Skin of body (tissue), 3 donors: ENCODE measurements at places on chromosomes 2 and 18.
A peak's percentile ranks its signal among the peaks of the same experiment; 100 is the strongest.

GRCh38 chr2:82391386-82391785, 2067.7 kb downstream of the SUCLG1 start:
- DNase-seq: no peak

DNA sequence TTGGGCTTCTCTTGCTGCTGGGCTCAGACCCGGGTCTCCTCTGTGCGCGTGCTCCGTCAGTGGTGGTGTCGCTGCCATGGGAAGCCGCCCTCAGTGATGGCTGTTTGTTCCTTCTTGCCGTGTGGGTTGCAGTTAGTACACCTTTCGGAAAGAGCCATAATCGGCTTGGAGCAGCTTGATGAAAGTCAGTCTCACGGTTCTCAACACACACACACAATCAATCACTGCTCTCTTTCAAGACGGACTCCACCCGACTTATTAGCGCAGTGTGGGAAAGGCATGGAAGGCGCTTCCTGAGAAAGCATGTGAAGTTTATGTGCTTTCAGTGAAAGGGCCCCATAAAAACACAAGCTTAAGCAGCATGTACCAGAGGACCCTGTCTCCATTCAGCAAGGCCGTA, 64.1 kb downstream of the SOX11 start:
- DNase-seq: no peak

DNA sequence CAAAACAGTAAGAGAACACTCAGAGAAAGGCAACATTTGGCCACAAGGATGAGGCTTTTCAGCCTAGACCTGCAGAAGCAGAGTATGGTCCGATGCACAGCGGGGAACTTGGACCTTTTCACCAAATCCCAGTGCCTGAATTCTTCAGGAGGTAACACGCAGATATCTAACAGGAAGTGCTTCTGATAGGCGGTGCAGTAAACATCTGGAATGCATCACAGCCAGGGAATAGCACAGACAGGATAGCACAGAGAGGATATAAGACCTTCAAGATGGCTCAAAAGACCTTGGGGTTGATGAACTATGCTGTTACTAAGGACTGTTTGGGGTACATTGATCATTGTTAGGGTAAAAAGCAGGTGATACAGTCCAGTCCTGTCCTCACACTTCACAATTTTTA, 1.7 kb downstream of the TMEM127 start:
- no peak for DNase-seq

- DNase-seq: no peak
Observed at GRCh38 chr2:855177-855576, 95.5 kb upstream of the SNTG2 start.

GRCh38 chr2:237413777-237414661, at the start of gene COL6A3:
Gene COL6A3, minus strand, starts transcription at chr2:237414164. Its CDS starts 17,347 bp downstream, at chr2:237396817.
- DNase-seq: peak; percentile 85

DNA sequence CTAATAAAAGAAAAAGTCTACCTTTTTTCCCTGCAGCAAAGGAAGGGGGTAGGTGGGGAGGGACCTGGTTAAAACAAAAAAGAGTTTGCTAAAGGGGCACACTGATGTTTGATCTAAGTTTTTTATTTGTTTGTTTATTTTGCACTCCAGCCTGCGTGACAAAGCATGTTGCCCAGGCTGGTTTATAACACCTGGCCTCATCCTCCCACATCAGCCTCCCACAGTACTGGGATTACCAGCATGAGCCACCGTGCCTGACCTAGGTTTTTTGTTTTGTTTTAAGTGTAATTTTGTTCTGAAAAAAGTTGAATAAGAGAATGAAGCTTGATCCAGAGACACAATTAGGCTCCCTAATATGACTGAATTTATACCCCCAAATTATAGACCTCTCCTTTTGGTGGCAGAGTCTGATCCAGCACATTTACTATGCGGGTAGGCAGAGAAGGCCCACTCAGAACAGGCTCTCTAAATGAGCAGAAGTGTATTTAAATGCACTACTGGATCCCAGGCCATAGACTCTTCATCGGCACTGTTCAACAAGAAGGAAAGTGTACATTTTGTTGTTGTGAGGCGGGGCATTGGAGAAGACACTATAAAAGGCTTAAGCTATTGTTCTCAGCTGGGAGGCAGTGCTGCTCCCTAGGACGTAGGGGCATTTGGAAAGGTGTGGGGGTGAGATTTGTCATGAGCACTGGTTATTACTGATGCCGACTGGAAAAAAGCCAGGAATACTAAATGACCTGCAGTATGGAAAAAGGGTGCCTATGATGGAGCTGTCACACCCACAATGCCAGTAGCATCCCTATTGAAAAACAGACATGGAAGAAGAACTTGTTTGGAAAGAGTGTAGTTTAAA, 32.4 kb downstream of the MRPS9 start:
- no peak for DNase-seq

- DNase-seq: no peak
Observed at GRCh38 chr2:21326152-21326551, 202.4 kb downstream of the TDRD15 start.
